ENCODE measurements at places on chromosomes 16 and 17.

- DNase-seq, result no peak
Observed at GRCh38 chr17:17191961-17192381, 14.2 kb downstream of the PLD6 start.

- no peak for DNase-seq
Observed at GRCh38 chr16:19235478-19235877, 50.1 kb upstream of the CLEC19A start.

GRCh38 chr17:7855660-7856010, 769 bp downstream of the TMEM88 start:
- DNase-seq, result no peak

DNA sequence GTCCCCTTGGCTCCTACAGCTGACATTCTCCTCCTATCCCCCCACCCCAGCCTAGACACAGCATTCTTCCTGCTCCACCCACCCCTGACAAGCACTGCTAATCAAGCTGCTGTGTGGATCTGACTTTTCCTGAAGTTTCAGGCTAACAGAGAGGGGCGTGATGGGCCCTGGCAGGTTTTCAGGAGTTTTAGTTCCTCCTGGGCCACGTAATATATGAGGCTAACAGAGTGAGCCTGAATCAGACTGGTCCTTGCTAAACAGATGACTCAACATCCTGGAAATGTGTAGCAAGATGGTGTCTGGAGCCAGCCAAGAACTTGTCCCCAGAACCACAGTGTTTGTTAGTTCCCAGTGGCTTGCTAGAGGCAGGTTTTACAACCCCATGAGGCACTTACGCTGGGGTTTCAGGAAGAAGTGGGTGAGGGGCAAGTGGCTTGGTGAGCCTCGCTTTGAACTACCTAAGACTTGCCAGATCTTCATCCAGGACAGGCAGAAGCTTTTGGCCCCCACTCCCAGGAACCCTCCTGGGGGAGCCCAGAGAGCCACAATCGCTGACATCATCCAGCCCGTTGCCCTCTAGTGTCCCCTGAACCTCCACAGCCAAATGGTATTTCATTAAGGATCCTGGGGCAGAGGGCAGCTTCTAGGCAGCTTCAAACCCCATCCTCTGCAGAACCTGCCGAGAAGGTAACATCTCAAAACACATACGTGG, 15.9 kb downstream of the TMEM92 start:
- DNase-seq, result no peak

- DNase-seq, result no peak
Observed at GRCh38 chr17:82114447-82114846, 16.4 kb upstream of the FASN start.

GRCh38 chr16:66228792-66229191, 137.7 kb upstream of the CDH5 start:
- DNase-seq, result no peak

- no peak for DNase-seq
Observed at GRCh38 chr17:1915889-1916288, 86.1 kb downstream of the RPA1 start.

DNA sequence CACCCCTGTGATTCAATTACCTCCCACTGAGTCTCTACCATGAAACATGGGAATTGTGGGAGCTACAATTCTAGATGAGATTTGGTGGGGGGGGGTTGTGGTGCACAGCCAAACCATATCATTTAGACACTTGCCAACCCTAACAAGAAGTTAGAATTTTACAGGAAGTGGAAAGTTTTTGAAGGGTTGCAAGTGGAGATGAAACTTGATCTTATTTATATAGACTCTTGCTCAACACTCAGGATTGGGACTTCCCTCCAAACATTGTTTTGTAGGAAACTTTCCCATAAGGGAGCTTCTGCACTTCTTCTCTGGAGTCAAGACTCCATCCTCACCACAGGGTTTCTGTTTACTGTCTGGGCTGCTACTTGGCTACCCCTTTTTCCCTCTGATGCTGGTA, 266.7 kb upstream of the CDH11 start:
- DNase-seq, result no peak
